Tongue (tissue), 3 donors: ENCODE measurements at places on chromosomes 5 and 9. TPM values are rescaled to one million over a fixed set of nuclear protein-coding genes. Genes with fewer than 3 reads are reported as not detected.

The COMMD10 gene
- 47.9 TPM for total RNA-seq

The PDLIM4 gene
- 49.6 TPM for total RNA-seq

The KLF4 gene
- total RNA-seq, result 40.8 TPM

The LRRC19 gene
- not detected for total RNA-seq

- no peak for DNase-seq
These were observed 105.5 kb downstream of the TLR4 start for GRCh38 chr9:117809751-117810150.

DNA sequence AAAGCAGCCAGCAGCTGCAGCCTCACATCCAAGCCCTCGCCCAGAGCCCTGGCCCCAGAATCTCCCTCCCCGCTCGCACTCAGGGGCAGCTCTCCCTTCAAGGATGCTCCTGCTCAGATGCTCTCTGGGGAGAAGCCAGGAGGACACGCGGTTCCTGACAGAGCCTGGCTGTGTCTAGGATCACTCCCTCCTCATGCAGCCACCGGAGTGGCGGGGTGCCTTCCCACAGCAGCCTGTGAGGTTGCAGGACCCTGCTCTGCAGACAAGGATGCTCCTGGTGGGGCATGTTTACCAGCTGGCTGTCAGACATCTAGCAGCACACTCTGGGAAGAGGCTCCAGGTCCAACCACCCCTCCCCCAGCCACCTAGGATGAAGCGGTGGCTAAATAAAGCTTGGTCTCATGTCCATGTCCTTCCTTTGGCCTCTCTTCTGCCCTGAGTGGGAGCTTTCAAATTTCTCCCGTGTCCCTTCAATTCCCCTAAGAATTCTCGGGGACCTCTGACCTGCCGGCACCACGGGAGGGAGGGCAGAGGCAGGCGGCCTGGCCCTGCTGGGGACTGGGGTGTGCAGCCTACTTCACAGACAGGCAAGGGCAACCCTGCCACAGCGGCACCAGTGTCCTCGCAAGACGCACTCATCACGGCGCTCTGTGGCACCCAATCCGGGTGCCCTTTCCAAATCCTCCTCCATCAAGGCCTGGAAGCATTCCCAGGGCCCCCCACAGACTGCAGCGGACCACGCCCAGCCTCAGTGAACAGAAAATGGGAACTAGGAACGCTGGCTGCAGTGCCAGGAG lies 88.3 kb upstream of the SARDH start:
- DNase-seq, result no peak

DNA sequence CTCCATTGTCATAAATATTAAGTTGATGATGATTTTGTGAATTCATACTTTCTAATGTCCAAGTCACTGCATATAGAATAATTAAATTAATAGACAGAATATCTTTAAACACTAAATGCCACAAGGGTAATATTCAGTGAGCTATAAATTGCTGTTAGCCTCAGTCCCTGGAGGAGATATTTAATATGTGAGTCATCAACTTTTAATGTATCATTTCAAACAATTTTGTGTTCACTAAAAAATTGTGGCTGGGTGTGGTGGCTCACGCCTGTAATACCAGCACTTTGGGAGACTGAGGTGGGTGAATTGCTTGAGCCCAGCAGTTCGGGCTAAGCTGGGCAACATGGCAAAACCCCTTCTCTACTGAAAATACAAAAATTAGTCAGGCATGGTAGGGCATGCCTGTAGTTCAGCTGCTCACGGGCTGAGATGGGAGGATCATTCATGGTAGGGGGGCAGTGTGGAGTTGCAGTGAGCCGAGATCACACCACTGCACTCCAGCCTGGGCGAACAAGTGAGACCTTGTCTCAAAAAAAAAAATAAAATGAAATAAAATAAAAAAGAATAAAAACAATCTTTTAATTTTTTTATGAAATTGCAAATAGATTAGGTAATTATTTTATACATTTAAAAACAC lies 717.3 kb upstream of the CHD1 start:
- DNase-seq, result no peak

The BRINP1 gene
- total RNA-seq, result 0.31 TPM

The NUTM2G gene
- not detected for total RNA-seq

DNA sequence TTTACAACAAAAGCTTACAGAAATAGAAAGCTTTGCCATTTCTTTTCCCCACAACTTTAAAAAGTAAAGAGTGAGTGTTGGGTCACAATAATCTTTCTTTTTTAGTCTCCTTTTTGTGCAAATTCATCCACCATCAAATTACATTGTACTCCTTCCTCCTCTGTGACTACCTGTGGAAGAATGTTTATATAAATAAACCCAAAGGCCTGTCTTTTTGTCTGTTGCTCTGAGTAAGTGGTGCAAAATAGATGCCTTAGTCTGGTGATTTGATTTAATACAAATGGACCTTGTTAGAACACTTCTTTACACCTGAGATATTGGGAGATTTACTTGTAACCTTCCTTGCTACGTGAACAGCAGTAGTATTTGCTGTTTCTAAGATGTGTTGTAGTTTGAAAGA lies 53.5 kb upstream of the TAF11L2 start:
- no peak for DNase-seq
